NCI-H345 (cell line): ENCODE measurements at places on chromosomes 3 and 15.

GRCh38 chr3:33746416-33747116 lies 28.5 kb upstream of the CLASP2 start:
- DNase-seq, result no peak

DNA sequence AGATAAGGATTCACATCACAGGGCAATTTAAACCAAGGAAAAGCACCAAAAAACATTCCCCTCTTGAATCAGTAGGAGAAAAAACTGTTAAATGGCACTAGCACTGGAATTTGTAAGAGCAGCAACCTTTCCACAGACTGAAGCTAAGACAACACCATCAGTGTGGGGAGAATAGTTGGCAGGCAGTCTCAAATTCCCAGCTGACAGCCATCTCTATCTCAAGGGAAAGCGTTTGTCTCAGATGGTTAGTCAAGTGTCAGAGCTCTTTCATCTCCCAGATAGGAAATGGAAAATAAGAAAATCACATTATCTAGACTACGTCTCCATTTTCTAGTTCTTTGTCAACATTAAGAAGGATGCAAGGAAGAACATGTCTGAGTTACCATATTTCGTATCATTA lies 228.7 kb downstream of the WDR72 start:
- DNase-seq, result no peak

DNA sequence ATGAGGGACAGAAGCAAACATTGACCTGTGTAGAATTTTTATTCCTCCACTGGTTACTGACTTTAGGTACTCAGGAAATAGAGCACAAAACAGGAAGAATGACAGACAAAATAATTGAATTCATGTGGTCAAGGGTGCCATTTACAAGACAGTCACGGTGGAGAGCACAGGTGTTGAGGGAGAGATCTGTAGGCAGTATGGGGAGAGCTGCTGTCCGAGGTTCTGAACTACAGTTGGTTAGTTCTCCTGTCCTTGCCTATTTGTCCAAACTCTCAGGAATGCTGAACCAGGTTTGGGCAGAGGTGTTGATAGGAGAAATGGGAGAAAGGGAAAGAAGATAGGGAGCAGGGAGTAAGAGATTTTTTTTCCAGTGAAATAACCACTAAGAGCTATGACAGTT lies 178.5 kb upstream of the ZBTB20 start:
- DNase-seq, result no peak

DNA sequence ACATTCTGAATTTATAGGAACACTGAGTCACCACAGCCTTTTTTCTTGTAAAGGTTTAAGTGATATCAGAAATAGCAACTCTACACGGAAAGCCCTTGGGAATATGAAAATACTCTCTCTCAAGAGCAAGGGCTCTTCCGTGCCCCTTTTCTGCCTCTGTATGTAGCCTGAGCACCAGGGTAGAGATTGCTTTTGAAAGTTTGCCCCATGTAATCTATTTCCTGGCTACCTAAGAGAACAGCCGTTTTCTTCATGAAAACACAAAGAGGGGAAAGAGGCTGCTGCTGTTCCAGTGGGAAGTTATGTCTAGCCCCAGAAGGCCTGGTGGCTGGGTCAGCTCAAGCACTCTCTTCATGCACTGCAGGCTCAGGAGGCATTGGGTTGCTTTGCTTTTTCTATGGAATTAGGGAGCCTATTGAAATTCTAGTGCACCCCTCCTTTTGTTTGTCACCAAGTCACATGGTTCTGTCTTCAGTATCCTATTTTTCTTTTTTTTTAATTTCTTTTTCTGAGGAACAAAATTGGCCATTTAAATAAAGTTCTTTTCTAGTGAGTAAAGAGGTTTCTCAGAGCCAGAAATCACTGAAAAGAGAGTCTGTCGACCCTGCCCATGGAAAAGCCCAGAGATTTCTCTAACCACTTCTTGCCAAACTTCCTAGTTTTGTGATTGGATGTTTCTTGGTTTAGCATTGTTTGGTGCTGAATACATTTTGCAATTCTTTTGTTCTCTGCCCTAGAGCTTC lies 39.5 kb downstream of the TIGIT start:
- no peak for DNase-seq

DNA sequence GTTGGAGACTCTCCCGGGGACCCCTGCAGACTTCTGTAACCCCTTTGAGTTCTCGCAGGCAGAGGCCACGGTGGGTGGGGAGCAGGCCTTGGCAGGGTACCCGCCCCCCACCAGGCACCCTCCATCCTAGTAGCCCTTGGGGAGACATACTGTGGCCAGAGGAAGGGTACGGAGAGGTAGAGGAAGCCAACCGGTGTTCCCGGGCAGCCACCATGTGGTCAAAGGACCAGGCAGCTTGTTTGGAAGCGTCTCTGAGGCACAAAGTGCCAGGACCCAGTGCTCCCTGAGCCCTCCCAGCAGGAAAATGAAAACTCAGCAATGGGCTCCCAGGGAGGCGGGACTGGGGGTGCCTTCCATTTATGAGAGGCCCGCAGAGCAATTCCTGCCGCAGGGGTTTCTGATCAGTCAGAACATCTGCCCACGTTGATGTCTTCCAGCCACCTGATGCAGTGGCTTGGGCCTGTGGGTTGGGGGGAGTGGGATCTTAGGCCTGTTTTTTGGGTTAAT lies 53.0 kb upstream of the CGNL1 start:
- DNase-seq, result peak; percentile 67

GRCh38 chr15:83248151-83249029 lies 36.1 kb downstream of the BNC1 start:
- DNase-seq, result peak; percentile 53

GRCh38 chr3:56003129-56003528 lies 465.1 kb downstream of the ERC2 start:
- DNase-seq, result no peak

DNA sequence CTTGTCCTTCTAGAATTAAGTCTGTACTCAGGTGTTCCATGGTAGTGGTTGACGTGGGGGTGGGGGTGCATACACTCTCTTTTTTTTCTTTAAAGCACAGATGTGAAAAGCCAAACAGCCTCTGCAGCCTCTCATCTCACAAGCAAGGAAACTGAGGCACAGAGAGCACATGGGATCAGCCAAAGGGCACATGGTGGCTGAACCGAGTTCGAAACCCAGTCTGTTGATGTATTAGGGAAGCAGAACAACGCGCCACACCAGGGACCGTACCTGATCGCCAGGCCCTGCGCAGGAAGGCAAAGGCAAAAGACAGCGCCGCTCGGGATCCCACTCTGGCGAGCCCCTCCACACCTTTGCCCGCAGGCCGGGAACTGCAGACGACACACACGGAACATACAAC lies 47.3 kb downstream of the HERC2 start:
- DNase-seq, result no peak

DNA sequence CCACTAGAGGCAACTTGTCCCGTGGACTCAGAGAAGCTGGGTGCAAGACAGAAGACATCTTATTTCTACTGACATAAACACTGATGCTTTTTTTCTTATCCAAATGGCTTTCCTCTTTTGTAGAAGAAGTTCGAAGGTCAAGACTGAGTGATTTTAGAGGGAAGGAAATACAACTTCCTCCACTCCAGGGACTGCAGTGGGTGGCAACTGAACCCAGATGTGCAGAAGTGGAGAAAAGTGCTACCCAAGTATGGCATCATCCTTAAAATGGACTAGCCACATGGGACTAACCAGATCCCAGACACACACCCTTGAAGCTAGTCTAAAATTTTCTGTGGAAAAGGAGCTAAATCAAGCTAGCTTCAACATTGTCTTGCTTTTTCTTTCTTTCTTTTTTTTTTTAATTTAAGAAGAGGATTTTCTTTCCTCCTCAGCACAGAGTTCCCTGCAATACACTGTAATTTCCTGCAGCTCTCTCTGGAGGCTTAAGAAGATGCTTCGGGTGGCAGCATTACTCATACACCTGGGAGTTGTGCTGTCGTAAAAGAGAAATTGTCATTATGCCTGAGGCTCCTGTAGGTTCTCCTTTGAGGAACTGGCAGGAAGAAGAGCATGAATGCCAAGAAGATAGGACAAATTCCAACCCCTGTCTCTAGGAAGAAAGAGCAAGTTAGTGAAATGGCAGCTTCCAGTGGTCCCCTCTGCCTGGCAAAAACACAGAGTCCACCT lies 3.8 kb upstream of the FRMD4B start:
- no peak for DNase-seq

DNA sequence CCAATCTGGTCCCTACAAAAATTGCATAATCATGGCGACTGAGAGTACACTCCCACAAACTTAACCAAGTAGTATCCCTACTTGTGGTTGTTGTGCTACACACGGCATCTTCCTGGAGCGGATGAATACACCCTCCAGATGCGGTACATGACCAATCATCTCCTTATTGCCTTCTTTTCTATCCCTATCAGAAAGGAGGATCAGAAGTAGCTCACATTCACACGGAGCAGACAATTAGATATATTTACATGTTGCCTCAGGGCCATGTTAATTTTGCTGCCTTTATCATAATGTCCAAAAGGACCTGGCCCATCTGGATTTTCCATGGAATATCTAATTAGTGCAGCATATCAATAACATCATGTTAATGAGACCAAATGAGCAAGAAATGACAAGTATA lies 96.4 kb upstream of the RNU6-1 start:
- no peak for DNase-seq

DNA sequence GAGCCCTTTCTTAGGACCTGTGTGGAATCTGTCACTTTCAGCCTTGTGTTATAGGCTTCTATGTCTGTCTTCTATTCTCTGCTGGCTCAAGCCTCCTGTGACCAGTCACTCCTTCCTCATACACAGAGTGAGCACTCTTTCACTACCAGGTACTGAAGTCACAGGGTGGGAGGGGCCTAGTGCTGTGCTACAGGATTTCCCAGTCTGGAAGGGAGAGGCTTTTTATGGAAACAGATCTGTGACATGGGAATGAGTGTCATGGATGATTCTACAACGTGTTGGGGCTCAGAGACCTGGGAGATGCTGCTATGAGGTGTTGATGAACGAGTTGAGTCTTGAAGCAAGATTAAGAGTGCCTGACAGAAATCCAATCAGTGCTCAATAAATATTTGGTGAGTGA lies 100.5 kb downstream of the PDCD6IP start:
- no peak for DNase-seq

DNA sequence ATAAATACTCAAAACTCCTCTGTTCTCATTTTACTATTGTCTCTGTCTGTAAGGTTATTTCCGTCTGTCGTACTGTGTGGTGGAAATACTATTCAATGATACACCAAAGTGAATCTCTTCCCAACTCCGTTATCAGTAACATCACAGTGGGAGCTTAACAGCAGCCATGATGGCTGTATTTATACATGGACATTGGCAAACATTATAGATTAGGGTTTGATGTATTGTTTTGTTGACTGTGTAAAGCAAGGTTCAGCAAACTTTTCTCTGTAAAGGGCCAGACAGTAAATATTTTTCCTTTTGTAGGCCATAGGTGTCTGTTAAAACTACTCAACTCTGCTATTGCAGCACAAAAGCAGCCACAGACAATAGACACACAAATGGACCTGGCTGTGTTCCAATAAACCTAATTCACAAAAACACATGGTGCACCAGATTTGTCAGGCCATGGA lies 23.2 kb downstream of the LIPC start:
- peak; percentile 73 for DNase-seq

GRCh38 chr3:188524052-188524451 lies 370.1 kb downstream of the LPP start:
- no peak for DNase-seq

DNA sequence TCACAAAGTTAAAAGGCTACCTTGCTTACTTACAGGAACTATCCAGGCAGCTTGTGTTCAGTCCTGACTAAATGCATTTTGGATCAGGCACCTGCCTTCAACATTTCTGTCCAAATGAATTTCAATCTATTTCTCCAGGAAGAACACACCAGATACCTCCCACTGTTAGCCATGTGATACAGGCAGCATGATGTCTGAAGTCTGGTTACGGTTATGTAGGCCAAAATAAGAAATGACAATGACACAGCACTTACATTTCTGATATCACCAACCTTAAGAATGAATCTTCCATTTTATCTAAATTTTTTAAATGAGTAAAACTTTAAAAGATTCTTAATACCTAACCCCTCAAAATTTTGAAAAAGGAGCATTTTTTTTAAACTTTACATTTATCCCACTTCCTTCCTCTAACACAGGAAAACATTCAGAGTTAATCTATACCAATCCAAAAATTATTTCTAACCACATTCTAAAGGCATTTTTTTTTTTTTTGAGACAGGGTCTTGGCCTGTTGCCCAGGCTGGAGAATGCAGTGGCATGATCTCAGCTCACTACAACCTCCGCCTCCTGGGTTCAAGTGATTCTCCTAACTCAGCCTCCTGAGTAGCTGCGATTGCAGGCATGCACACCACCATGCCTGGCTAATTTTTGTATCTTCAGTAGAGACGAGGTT lies at the start of gene MAP4:
MAP4 (minus strand) TSS at position 116 of the 673 bp plus-strand sequence. CDS start 17,556 bp downstream, outside the sequence.
- no peak for DNase-seq

- DNase-seq, result no peak
Observed at GRCh38 chr3:60633644-60634043, 617.6 kb downstream of the FHIT start.

DNA sequence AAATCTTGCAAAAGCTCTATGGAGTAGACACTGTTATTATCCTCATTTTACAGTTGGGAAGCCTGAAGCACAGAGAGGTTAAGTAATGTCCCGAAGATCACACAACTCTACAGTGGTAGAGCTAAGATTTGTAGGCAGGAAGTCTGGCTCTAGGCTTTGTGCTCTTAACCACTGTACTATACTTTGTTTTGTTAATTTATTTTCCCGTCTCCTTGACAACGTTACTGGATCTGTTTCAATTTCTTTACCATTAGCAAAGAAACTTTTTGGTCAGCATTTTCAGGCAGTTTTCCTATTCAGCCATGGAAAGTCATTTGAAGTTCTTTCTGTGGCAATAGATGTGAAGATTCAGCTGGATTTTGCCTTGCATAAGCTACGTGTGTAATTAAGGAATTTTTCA lies 51.7 kb downstream of the OTOL1 start:
- DNase-seq, result no peak

- peak; percentile 73 for DNase-seq
Observed at GRCh38 chr15:92623435-92623834, 32.1 kb downstream of the FAM174B start.

- no peak for DNase-seq
Observed at GRCh38 chr3:82002491-82002890, 241.0 kb upstream of the GBE1 start.

DNA sequence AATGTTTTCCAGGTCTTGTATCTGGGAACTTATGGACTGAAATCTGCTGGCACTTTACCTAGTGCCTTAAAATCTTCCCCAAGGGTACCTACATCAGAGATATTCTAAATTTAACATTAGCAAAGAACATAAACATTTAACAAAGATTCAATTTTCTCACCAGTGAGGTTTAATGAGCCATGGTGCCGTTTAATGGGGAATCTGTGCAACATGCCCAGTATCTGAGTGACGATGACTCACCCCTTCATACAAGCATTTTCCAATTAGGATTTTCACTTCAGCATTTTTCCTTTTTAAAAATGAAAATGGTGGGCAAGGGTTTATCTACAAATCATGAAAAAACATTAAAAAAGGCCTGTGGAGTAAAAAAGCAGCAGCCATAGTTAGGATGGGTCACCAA lies 189.4 kb downstream of the SLC9A9 start:
- DNase-seq, result no peak
